Inflammatory macrophage treated with lipopolysaccharide for 4 hours (primary cell): ENCODE measurements at places on chromosomes 5 and 9.

- DNase-seq = no peak
Measured at GRCh38 chr5:161676103-161676502, 9.4 kb upstream of the GABRA6 start.

DNA sequence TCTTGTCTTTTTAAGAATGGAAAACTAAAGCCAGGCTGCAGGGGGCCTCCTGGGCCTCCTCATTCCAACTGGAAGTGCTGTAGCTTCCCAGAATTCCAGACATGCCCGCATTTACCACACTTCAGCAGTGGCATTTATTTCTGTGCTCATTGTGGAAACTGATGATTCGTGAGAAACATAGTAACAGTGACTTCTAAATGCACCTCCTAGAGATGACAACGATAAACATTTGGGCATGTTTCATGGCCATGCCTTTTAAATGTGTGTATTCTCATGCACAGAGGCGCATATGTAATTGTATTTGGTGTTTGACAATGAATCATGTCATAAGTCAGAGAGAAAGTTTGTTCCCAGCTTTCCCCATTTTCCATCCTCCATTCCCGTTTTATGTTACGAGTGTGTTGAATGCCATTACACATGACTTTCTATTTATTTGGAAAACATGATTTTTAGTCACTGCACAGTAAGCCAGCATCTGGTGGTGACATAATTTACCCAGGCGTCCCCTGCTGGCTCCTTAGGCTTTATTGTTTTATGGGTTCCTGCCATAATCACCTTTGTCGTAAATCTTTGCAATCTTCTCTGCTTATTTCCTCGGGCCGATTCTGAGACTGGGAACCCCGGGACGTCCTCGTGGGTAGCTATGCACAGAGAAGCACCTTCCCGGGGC, 68.8 kb upstream of the FCN2 start:
- no peak for DNase-seq

DNA sequence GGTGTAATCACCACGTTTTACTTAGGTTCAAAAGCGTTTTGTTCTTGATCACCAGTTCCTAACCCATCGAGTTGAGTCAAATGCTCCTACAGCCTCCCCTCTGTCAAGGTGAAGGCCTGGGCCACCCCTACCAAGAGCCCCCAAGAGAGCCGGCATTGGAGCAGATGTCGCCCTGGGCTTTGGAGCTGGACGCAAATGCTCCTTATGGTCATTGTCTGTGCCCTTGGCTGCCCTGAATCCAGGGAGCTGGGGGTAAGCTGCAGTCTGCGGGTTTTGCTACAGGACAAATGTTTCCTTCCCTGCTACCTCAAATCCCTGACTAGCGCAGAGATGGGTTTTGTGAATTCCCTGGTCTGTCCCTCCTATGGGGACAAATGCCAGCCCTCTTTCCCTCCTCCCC, 4.9 kb downstream of the RNF183 start:
- DNase-seq = no peak

- DNase-seq = no peak
Measured at GRCh38 chr5:73339051-73339575, 109.5 kb downstream of the FOXD1 start.

- no peak for DNase-seq
Measured at GRCh38 chr5:153490118-153491037, at the start of gene GRIA1. Gene GRIA1 (plus strand): TSS chr5:153490670.

GRCh38 chr5:108935611-108936010, 187.9 kb downstream of the FER start:
- DNase-seq = no peak

GRCh38 chr5:31607546-31607945, 31.4 kb upstream of the PDZD2 start:
- DNase-seq = no peak

DNA sequence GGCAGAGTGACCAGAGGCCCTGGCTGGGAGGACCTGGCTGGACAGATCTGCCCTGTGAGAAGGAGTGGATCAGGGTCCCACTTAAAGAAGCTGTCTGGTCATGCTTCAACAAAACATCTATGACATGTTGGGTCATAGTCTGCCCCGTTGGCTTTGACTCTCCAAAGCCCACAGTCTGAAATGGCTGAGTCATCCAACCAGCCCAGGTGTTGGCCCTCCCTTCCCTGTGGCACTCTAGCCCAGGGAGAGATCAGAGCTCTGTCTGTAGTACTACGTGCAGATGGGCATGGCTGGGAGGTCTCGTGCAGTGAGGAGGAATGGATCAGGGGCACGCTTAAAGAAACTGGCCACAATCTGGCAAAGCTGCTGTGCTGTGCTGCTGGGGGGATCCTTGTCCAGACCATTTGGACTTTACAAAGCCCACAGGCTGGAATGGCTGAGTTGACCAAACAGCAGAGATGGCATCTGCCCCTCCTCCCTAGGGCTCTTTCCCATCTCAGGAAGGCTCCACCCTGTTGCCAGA, 206.1 kb downstream of the TUSC1 start:
- DNase-seq = no peak

- DNase-seq = no peak
Measured at GRCh38 chr5:68086439-68086838, 129.1 kb upstream of the PIK3R1 start.

DNA sequence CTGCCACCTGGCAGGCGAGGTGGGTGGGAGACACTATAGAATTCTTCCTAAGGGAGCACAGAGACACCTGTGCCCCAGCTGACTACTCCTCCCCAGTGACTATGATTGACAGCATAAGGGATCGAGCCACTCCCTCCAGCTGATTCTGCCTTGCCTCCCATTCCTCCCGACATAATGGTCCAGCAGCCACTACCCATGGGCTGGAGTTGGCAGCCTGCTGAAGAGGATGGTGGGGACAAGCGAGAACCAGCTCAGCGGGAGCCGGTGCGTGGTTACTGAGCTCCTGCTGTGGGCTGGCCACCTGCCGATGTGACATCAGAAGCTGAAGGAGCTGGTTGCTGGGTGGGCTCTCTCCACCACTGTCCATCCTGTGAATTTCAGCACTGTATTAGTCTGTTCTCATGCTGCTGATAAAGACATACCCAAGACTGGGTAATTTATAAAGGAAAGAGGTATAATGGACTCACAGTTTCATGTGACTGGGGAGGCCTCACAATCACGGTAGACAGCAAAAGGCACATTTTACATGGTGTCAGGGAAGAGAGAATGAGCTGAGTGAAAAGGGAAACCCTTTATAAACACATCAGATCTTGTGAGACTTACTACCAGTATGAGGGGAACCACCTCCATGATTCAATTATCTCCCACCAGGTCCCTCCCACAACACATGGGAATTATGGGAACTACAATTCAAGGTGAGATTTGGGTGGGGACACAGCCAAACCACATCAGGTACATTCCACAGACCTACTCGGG, 12.1 kb upstream of the NCS1 start:
- no peak for DNase-seq

- no peak for DNase-seq
Measured at GRCh38 chr5:124888050-124888506, 141.6 kb upstream of the ZNF608 start.

DNA sequence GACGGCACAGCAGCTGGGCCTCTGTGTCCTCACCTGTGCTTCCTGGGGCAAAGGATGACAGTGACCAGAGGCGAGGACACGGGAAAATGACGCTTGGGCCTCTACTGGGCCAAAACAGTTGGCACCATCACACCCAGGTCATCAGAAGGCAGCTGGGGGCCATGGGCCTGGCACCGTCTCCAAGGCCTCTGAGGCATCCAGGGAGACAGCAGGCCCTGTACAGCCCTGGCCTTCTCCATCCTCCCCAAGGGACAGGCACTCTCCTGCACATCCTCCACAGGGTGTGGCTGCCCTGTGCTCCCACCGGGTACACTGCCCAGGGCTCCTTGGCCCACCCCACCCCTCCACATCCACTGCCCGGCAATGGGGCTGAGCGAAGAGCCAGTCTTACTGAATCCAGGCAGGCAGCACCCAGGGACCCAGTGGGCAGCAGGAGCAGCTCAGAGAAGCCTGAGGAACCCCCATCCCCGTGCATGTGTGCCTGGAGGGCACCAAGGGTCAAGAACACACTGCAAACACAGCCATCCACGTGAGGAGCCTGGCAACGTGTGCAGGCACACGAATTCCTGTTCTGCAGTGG, 4.0 kb downstream of the LPCAT1 start:
- DNase-seq = no peak

GRCh38 chr9:77672183-77672582, 24.1 kb upstream of the GNA14 start:
- no peak for DNase-seq

GRCh38 chr9:131679261-131680020, 60.4 kb downstream of the RAPGEF1 start:
- DNase-seq = no peak

- DNase-seq = no peak
Measured at GRCh38 chr5:34651791-34652190, 4.3 kb upstream of the RAI14 start.

DNA sequence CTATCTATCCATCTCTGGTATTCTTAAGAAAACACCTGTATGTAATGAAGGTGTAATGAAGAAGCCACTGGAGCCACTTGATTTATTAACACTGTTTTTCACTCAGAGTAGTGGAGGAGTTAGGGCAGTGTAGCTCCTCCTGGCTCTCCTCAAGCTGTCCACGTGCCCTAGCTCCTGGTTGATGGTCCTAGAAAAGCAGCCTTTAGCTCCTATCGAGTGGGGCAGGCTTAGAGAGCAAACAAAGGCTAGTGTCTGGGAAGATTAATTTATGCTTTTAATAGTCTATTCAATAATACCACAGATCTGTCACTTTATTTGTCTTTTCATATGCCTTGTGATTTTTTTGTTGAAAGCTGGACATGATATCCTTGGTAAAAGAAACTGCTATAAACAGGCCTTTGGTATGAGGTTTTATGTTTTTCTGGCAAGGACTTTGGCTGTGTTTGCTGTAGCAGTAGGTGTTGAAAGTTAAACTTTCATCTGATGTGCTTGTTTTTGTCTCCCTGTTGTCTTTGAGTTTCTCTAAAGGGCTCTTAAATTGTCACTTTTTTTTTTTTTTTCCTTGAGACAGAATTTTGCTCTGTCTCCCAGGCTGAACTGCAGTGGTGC, 141.1 kb downstream of the GCNT1 start:
- DNase-seq = no peak

DNA sequence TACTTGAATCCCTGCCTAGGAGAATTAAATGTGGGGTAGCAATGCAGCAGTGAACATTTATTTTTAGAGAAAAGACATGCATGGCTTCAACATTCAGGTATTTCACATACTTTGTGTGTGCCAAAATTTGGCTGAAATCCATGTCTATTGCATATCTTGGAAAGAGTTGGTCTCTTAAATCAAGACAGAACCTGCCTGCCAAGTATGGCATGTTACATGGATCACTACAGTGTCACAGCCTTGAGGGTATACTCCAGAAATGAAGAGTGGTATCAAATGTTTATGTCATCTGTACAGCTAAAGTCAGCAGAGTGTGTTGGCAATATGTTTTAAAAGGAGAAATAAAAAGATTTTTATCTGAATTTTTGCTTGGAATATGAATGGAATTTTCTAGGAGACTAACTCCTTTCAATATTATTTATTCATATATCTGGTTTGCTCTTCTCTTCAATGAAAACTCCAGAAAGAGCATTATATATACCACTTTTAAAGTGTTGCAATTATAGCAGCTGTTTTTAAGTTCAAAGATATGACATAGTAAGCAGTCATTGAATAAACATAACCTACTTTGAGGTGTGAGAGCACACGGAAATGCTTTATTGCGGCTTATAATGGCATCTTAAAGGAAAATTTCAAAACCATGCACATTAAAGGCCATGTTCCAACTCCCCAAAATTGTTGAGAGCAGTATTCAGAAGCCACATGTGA, 95.4 kb upstream of the MINAR2 start:
- DNase-seq = no peak

DNA sequence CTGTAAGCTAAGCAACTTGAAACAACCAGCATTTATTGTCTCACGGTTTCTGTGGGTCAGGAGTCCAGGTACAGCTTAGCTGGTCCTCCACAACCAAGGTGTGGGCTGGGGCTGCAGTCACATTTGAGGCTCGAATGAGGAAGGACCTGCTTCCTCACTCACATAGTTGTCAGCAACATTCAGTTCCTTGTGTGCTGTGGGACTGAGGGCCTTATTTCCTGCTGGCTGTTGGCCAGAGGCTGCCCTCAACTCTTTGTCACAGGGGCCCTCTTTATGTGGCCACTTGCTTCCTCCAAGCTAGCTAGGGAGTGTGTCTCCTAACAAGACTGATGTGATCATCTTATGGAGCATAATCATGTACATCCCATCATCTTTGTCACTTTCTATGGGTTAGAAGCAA, 29.2 kb upstream of the SEMA4D start:
- peak; percentile 90 for DNase-seq

DNA sequence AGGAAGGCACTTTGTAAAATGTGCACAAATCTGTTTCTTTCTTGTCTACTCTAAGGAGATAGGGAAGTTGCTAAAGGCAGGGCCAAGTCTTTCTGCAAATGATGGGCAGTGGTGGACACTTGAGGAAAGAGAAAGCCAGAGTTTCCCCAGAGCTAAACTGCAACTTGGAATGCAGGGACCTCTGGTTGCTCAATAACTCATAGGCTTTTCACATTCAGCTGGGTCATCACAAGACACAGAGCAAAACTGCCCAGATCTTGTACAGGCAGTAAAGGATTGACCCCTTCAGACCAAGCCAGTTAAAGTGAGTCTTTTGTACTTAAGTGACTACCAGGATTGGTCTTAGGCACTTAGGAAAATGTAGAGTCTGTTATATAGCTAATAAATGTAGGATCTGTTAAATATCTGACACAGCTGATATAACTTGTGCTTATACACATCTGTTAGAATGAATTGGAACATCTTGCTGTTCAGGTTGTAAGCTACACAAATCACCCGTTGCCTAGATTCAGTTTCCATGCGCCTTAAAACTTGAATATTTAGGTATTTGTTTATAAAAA, 13.5 kb upstream of the AGXT2 start:
- DNase-seq = peak; percentile 76

- DNase-seq = no peak
Measured at GRCh38 chr5:146721073-146721815, 157.3 kb downstream of the PPP2R2B start.

- DNase-seq = no peak
Measured at GRCh38 chr5:66001952-66002351, 75.6 kb downstream of the ERBIN start.

GRCh38 chr9:112784020-112784785, 33.6 kb downstream of the SNX30 start:
- DNase-seq = no peak

GRCh38 chr5:150123542-150123941, 32.1 kb downstream of the PDGFRB start:
- peak; percentile 97 for DNase-seq

GRCh38 chr9:89812556-89813181, 207.9 kb downstream of the GADD45G start:
- DNase-seq = no peak
